Thoracic aorta (tissue), 2 donors: ENCODE measurements at places on chromosomes 16 and 17.

GRCh38 chr16:82643936-82644630 lies 17.3 kb downstream of the CDH13 start:
- no peak for DNase-seq

GRCh38 chr16:24721830-24722238 lies 7.6 kb upstream of the TNRC6A start:
- DNase-seq, result no peak

GRCh38 chr16:66523861-66524354 lies 26.0 kb downstream of the TK2 start:
- DNase-seq, result no peak

GRCh38 chr17:9817086-9817485 lies 4.8 kb downstream of the GSG1L2 start:
- no peak for DNase-seq

GRCh38 chr17:14468858-14469257 lies 168.0 kb downstream of the HS3ST3B1 start:
- DNase-seq, result no peak

- DNase-seq, result no peak
Observed at GRCh38 chr17:48394821-48395220, 35.2 kb downstream of the SKAP1 start.

DNA sequence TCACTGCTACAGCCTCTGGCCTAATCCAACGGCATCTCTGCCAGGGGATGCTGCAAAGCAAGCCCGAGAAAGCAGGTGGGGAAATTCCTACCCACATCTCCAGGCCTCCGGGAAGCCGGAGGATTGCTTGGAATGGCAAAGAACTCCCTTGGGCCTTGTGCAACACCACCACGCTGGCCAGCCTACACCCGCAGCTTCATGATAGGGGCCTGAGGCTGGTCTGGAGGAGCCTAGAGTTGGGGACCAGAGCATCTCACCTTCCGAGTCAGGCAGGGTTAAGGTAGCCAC lies 20.3 kb downstream of the GGA3 start:
- DNase-seq, result no peak

GRCh38 chr16:29784901-29785500 lies 5.5 kb upstream of the KIF22 start:
- DNase-seq, result no peak

DNA sequence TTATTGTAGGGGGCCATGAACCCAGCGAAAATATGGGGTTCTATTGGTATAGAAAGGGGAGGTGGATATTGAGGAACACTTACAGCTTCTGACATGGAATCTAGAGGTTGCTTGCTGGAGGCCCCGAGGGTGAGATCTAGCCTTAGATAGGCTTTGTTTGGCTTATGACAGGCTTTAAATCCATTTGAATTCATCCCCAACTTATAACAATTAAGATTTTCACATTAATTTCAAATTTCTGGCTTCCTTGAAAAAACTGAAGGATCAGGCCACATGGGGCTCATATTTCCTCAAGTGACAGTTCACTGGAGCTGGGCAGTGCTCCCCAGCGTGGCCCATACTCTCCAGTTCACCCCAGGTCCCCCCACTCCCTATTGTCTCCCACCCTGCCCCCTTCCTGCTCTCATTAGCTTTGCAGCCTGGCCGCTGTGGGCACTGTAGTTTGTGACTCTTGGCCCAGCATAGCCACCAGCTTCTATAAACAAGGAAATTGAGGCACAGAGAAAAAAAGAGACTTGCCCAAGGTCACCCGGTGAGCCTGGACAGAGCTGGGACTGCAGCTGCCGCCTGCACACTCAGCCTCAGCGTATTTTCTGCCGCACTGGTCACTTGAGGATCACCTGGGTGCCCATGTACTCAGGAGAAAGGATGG lies 19.8 kb upstream of the ADGRG1 start:
- DNase-seq, result no peak

DNA sequence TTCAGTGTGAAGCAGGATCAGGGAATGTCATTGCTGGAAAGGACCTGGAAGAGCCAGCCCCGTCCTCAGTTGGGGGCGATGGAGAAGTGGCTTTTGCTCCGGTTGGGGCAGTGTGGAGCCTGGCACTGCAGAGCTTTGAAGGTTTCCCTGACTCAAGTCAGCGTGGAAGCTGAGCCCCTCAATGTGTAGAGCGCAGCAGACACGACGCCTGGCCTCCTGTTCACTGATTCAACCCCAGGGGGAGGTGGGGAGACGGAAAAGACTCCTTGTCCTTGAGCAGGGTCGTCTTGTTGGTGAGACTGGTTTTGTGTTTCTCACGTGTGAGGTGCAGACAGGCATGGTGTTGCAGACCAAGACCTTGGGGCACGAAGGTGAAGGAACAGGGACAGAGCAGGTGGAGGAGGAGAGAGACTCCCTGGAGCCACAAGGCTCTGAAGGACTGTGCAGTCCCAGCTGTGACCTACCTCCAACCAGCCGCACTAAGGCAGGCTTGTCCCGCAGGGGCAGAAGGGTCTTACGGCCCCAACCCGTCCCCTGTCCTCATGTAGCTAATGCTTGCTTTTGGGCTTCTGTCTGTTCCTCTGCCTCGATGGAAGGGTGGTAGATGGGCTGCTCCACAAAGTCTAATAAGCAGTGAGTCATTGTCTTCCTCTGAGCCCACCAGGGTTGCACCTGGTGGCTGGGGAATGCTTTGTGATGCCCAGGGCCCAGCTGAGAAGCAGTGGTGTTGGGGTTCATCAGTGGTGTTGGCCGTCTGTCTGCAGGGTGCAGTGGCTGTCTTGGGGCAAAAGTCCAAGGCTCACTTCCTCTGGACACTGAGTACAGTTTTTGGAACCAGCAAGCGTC lies 47.8 kb downstream of the MPRIP start:
- no peak for DNase-seq

GRCh38 chr17:28385406-28385805 lies 13.9 kb downstream of the SARM1 start:
- DNase-seq, result no peak

DNA sequence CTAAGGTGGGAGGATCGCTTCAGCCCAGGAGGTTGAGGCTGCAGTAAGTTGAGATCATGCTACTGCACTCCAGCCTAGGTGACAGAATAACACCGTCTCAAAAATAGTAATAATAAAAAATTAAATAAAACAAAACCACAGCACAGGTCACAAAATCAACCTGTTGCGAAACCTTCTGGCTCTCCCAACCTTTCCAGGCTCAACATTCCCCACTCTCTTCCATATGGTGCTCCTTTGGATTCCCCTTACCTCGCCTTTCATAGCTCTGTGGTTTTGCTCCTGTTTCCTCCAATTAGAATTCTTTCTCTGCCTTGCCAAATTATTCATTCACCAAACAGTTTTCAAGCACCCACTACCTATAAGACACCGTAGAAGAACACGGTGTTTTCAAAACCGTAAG lies 4.7 kb downstream of the ZDHHC7 start:
- DNase-seq, result no peak

DNA sequence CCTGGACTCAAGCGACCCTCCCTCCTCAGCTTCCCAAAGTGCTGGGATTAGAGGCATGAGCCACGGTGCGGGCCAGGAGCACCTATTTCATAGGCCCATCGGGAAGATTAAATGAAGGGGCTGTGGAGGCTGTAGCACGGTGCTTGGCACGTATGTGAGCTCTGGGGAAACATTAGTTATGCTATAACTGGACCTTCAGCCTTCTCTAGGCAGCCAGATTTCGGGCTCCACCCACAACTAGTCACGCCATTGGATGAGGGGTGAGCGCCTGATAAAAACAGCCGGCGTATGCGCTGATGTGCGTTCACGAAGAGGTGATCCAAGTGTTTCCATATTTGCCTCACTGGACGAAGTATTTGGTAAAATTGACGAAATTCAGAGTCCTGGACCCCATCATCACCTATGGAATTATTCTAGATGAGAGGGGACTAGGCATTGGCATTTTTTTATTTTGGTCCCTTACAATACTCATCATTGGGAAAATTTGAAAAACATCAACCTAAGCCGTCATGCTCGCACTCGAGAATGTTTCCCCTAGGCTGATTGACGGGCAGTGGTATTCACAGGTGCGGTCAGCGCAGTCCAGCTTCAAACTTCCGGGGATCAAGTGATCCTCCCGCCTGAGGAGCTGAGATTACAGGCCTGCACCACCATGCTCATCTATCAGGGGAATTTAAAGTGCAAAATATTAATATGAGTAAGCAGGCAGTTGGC lies 1.8 kb upstream of the ANKRD11 start:
- DNase-seq, result no peak
